ENCODE measurements at places on chromosomes 1 and 21.

GRCh38 chr1:193411215-193411614, 224.8 kb upstream of the B3GALT2 start:
- no peak for DNase-seq

DNA sequence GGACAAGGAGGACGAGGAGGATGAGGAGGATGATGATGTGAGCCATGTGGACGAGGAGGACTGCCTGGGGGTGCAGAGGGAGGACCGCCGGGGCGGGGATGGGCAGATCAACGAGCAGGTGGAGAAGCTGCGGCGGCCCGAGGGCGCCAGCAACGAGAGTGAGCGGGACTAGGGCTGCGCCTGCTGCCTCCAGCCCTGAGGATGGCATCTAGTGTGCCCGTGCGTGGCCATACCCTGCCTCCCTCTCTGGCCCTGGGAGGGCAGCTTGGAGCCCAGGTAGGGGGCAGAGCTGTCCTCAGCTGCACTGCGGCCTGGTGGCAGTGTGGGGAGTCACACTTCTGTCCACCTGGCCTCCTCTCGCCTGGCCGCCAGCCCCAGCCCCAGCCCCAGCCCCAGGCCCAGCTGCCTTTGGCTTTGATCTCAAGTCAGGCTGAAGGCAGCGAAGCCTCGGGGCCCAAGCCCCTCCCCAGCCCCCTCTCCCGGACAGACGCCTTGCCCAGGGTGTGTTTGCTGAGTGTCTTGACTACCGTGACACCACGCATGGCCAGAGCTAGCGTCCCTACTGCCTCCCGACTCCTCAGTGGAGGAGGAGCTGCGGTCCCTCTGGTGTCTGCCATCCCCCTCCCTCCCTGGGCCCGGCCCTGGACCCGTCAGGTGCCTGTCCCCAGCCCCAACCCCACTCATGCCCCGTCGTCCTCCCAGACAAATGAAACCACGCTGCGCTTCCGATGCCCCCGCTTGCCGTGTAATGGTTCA, 155.2 kb downstream of the PEX14 start:
- no peak for DNase-seq

DNA sequence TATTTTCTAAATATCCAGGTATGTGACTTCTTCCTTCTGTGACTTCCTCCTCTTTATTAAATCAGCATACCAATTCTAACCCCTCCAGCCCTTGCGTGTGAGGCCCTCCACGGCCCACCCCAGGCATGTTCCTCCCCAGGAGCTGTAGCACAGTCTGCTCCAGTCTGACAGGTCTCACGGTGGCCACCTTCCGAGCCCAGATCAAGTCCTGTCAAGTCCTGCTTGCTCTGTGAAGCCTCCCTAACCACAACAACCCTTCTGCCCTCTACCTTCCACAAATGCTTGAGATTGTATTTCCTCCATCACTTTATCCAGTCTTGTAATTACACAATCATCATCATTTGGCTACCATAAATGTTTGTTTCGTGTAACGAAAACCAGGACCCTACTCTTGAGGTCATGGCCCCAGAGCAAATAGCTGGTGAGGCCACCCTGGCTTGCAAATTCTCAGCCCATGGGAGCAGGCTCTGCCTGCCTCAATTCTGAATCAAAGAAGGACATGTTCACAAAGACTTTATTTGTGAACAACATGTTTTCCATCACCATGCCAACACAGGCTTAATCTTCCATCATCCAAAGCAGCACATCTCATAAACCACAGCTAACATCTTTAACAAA, 33.0 kb upstream of the S100A7 start:
- DNase-seq, result no peak

DNA sequence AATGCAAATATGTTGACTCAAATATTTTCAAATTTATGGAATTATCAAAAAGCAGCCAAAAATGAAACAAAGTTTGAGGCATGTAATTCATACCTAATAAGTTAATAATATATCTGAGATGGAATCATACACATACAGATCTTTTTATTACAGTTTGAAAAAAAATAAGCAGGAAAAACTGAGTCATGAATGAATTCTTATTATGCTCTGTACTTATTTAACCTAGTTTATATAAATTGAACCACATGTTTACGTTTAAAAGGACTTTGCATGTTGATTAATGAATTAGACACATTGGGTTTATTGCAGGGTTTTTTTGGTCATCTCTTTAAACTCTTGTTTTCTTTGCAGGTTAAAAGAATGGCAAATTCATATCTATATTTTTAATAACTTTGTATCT, 40.9 kb downstream of the CMPK1 start:
- DNase-seq, result no peak

GRCh38 chr21:46142582-46143473, 12.6 kb downstream of the FTCD start:
- no peak for DNase-seq

GRCh38 chr1:46110521-46110920, 21.9 kb downstream of the PIK3R3 start:
- DNase-seq, result no peak

GRCh38 chr1:211814313-211814712, 16.2 kb downstream of the LPGAT1 start:
- DNase-seq, result no peak

DNA sequence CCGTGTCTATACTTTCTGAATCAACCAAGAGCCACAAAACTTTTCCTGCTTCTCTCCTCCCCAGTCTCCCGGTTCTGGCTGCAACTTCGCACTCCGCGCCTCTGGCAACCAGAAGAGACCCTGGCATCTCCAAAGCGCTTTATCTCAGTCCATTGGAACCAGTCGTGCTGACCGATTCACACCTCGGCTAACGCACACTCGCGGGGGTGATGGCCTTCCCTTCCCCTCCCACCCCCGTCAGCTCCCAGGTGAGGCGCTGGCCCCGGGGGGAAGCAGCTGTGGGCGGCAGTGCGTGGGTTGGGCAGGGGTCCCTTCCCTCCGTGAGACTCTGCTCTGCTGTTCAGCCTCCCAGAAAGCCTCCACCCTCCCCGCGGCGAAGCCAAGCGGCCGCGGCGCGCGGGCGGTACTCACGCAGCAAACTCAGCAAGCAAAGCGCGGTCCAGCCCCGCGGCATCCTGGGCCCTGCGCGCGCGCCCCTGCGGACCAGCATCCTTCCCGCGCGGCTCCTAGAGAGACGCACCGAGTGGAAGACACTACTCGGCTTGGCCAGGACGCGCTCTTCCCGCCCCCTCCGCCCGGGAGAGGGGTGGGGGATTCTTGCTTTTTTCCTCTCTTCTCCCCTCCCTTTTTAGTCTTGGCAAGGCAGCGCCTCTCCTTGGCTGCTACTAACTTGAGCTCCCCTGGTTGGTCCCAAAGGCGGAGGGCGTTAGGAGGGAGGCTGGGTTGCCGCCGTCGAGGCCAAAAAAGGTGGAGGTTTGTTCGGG, at the start of gene CD34:
Gene CD34, minus strand, starts transcription at position 535 of the 764 bp plus-strand sequence. Its CDS starts 45 bp downstream, at position 490.
- DNase-seq, result no peak

- no peak for DNase-seq
Observed at GRCh38 chr1:28663871-28664470, 4.6 kb upstream of the GMEB1 start.

DNA sequence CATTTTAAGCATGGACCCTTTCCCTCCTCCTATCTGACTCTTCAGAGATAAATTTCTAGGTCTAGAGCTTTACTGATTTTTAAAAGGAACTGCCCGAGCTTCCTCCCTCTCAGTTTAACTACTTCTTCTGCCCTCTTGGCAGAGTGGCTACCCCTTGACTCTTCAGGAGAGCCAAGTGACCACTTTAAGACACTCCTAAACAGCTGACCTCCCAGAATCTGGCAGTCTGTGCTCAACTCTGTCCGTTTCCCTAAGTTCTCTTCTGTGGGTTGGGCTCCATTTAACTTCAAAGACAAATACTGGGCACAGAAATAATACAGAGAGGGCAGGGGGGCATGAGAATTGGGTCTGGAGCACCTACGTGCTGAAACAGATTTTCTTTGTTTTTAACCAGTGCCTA, 196.3 kb upstream of the FOXD3 start:
- no peak for DNase-seq

- DNase-seq, result no peak
Observed at GRCh38 chr1:246281639-246282038, 225.4 kb downstream of the SMYD3 start.

GRCh38 chr1:157105988-157106812, 6.6 kb upstream of the ETV3L start:
- DNase-seq, result peak; percentile 31

DNA sequence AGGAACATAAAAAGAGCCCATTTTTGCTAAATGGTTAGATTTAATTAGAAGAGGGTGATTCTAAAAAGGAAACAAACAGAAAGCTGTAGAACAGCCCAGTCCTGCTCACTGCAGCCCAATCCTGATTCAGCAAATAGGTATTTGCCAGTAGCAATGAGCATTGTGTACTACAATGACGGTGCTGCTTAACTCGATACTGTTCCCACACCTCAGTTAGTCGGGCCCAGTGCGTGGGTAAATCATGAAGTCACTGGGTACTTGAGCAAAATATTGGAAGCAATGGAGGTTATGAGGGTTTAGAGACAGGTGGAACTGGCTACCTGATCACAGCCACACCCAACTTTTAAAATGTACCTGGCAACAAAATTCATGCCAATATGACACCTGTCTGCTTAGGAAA, 101.5 kb upstream of the ADGRL2 start:
- DNase-seq, result peak; percentile 100

GRCh38 chr1:160489513-160490261, 33.4 kb downstream of the SLAMF6 start:
- no peak for DNase-seq

DNA sequence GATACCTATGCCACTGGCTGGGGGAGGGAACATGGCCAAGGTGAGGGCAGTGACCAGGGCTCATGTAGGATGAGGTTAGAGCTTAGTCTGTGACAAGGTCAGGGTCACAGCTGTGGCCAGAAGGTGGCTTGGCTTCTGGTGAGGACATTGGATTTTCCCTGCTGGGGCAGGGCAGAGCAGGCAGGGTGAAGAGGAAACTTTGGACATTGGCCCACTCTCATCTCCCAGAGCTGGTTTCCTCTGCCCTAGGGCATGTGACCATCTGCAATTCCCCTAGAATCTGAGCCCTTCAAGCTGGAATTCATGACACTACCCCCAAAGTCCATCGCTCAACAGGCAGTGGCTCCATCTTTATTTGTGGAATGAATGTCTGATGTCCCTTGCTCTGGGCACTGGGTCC, 5.3 kb downstream of the DMBX1 start:
- no peak for DNase-seq

- DNase-seq, result no peak
Observed at GRCh38 chr1:78792756-78793155, 143.1 kb downstream of the IFI44 start.

DNA sequence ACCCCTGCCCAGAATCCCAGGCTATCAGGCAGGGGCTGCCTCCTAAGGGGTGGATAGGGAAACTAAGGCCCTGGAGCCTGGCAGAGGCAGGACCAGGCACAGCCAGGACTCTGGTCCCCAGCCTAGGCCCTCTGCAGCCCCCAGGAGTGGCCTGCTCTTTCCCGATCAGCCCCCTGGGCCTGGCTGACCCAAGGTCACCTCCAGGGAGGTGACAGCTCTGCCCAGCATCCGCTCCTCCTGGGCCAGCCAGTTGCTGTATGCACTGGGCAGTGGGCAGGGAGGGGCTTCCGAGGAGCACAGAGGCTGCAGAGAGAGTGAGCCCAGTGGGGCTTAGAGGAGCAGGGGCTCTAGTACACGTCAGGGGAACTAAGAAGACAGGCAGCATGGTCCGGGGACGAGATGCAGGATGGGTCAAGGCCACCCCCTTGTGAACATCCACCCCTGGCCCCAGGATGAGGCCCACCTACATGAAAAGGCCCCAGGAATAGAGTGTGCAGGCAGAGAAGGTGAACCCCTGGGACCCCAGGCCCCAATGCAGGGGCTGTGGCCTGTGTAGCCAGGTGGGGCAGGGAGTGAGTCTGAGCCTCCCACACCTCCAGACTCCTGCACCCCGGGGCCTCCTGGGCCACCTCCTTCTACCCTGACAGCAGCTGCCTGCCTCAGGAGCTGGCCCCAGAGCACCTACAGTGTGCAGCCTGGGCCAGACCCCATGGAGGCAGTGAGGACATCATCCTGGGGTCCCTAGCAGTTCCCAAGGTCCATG, 32.8 kb downstream of the WNT9A start:
- DNase-seq, result no peak

GRCh38 chr1:203590603-203591002, 36.0 kb upstream of the ATP2B4 start:
- DNase-seq, result peak; percentile 35

DNA sequence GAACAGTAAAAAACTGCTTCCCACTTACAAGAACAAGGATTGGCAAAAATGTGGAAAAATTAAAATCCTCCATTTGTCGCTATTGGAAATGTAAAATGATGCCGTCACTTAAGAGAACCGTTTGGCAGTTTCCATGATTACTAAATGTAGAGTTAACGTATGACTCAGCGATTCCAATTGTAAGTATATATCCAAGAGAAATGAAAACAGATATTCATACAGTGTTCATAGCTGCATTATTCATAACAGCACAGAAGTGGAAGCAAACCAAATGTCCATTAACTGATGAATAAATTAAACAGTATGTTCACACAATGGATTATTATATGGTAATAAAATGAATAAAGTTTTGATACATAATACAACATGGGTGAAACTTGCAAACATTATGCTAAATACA, 971.0 kb downstream of the AMY1C start:
- no peak for DNase-seq

DNA sequence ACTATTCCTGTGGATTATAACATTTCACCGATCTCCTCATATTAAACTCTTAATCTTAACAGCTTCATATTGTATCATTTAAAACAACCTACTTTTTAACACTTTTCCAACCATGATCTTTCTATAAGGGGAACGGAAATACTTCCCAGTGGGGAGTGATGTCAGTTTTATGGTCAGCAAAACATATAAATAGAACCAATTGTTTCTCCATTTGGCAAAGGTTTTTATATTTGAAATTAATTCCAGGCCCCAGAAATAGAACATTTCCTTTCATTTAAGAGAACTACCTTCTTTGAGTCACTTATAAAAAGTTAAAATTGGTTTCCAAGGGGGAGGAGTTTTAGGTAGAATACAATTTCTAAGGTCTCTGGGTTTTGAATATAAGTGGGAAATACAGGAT, 189.6 kb downstream of the TGFBR3 start:
- no peak for DNase-seq

- DNase-seq, result no peak
Observed at GRCh38 chr21:15795533-15795932, 65.8 kb downstream of the USP25 start.

DNA sequence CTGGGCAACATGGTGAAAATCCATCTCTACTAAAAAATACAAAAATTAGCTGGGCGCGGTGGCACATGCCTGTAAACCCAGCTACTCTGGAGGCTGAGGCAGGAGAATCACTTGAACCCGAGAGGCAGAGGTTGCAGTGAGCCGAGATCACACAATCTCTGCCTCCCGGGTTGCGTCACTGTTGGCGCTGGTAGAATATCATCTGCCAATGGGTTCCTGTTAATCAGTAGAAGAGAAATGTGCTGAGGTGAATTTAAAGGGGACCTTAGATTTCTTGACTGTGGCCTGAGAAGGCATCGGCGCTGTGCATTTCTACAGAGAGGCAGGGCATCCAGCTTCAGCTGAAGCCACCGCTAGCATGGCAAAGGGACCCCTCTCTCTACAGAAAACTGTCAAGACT, 68.0 kb downstream of the TGFB2 start:
- no peak for DNase-seq

- no peak for DNase-seq
Observed at GRCh38 chr1:215087603-215088002, 5.1 kb downstream of the KCNK2 start.
